ENCODE measurements at places on chromosomes 6 and 20.

DNA sequence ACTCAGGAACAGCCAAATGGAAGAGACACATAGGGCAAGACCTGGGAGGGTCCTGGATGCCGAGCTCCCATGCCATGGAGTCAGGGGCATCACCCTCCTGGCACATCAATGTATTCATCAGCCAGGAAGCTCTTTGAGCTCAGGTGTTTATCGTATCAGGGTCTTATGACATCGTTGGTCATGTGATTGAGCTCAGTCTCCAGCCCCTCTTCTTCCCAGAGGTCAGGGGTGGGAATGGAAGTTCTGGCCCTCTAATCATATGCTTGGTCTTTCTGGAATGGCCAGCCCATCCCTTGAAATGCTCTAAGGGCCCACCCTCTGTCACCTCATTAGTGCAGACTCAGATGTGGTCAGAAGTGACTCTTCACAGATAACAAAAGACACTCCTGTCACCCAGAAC is 52.4 kb upstream of the TULP4 start:
- no peak for DNase-seq

DNA sequence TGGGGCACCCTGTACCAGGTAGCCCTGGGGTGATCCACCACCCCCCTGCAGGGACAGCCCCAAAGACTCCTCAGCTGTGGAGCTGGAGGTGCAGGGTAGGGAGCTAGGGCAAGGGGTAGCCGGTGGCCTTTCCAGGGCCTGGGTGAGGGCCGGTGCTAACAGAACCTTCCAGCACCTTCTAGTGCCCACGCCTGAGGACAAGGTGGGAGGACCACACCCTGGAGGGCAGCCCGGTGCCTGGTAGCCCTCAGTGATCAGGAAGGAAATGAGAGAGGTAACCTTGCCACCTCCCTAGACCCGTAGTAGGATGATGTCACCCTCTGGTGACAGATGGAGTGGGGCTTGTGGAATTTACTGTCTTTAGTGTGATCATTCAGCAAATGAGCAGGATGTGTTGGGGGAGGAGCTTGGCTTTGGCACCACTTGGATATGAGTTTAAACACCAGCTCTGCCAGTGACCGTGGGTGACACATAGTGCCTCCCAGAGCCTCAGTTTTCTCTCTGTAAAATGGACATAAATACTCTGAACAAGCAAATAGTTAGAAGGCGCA is 187.7 kb downstream of the NFATC2 start:
- DNase-seq = peak; percentile 22

GRCh38 chr6:158972241-158973233 is 27.5 kb downstream of the RSPH3 start:
- peak; percentile 58 for DNase-seq

GRCh38 chr20:1418350-1418749 is 25.5 kb upstream of the FKBP1A start:
- DNase-seq = no peak

DNA sequence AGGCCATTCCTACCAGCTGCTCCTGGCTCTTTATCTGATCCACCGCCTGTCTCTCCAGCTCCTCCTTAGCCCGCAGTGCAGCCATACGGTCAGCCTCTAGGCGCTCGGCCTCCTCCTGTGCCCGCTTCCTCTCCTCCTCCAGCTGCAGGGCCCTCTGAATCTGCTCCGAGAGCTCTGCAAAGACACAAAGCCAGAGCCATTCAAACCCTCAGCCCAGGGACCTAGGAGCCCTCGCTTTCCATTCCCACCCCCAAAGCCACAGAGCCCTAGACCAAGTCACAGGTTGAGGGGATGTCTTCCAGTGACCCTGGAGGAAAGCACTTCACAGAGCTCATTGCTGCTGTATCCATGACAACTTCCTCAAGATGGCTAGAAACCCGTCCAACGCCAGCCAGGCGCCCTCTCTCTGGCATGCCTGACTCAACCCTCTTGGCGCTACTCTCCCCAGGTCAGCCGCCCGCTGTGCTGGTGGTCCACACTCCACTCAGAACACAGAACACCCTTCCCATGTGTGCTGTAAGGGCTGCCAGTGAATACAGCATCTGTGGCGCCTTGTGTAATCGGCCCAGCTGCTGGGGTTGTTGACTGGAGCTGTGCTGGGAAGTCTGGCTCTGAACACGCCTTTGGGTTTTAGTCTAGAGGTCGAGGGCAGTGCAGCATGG is 49.3 kb downstream of the EZR start:
- no peak for DNase-seq

DNA sequence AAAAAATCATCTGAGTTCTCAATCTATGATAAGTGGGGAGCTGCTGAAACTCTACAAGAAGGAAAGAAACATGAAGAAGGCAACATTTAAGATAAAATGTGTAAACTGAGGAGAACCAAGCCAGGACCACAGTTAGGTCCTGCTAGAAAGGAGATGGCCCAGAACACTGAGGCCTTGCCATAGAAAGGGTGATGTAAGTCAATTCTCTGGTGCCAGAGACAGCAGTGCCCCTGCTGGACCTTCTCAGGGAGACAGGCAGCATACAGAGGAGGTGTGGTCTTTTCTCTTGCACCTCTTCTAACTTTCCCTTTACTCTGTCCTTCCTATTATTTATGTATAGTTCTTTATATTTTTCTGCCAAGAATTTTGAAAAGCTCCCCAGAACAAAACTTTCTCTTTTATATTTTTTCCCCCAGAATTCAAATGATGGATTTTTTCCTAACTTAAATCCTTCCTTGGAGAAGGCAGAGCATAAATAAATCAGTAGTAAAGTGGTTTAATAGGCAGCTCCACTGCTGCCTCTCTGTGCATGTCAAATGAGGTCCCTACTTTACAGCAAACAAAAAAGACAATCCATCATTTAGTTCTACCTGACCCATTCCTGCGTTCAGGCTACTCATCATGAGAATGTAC is 9.0 kb downstream of the UQCC2 start:
- DNase-seq = no peak

GRCh38 chr20:8433291-8433690 is 301.2 kb downstream of the PLCB1 start:
- no peak for DNase-seq

DNA sequence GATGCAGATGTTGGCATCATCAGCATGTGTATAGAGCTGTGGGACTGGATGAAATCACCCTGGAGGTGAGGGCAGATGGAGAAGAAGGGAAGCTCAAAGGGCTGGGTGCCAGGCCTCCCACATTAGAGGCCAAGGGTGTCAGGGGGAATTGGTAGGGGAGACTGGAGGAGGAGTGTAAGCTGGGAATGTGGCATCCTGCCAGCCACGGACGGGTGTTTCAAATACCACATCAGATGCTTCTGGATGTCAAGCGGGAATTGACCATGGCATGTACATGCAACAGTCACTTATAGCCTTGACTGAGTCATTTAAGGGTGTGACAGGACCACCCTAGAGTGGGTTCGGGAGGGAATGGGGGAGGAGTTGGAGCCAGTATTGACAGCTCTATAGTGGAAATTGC is 9.6 kb downstream of the ERGIC3 start:
- DNase-seq = no peak

GRCh38 chr20:15842872-15843271 is 730.4 kb downstream of the KIF16B start:
- DNase-seq = no peak

DNA sequence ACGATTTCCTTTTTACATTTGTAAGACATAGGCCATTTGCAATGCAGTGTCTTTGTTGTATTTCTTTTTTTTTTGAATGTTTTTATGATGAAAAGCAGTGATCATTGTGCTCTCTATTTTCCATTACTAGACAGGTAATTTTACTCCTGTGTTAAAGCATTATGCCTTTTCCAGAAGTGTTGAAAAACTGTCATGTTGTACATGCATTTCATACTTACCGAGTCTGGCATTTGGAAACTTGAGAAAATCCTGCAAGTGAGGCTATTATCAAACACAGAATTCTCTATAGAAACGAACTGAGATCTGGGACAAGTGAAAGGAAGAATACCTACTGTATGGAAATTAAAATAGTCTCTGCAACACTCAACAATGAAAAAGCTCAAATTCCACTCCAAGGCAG is 78.6 kb upstream of the CNR1 start:
- DNase-seq = no peak

- DNase-seq = no peak
Observed at GRCh38 chr6:138028893-138029292, 78.3 kb downstream of the PERP start.

- DNase-seq = no peak
Observed at GRCh38 chr6:135680964-135681913, 170.3 kb upstream of the PDE7B start.

All from T-helper 1 cell (primary cell).